ENCODE measurements at places on chromosomes 2 and 18.

DNA sequence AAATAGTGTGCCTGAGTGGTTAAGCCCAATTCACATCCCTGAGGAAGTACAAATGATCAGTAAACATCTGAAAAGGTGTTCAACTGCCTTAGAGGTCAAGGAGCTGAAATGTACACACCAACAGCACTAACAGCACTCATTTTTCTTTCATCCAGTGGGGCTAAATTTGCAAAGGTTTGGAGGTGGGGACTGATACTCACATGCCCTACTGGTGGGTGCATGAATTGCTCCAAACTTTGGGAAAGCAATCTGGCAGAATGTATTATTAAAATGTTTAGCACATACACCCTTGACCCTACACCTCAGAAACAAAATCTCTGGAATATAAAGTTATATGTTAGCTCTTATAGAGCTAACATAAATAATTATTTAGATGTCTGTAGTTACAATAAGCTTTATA, 19.0 kb upstream of the FAM178B start:
- DNase-seq = peak; percentile 6

- no peak for DNase-seq
Measured at GRCh38 chr2:211205836-211206235, 649.4 kb downstream of the CPS1 start.

DNA sequence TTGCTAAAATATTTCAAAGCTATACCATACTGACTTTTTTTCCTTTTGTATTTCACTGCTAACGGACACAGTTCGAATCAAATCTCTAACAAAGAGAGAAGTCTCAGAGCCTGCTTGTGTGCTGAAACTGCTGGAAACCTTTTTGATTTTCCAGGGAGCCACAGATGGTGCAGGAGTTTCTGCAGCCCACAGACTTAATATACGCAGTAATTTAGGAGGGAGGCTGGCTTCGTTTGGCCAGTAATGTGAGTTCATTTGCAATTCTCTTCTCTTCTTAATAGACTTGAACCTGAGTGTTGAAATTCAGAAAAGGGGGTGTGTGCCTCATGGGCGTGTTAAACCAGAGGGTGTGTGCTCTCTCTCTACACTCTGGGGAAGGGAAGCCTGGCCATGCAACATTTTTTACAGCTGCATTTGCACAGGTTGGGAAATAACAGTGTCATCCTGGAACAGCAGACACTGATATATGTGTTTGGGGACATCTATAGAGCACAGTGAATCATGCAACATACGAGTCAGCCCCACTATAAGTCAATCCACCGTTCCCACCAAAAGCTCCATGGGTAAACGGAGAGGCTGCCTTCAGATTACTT, 333.0 kb downstream of the CLIP4 start:
- no peak for DNase-seq

- DNase-seq = no peak
Measured at GRCh38 chr18:79510731-79511241, 115.1 kb downstream of the NFATC1 start.

- DNase-seq = no peak
Measured at GRCh38 chr18:80147037-80147417, 38.0 kb downstream of the ADNP2 start.

DNA sequence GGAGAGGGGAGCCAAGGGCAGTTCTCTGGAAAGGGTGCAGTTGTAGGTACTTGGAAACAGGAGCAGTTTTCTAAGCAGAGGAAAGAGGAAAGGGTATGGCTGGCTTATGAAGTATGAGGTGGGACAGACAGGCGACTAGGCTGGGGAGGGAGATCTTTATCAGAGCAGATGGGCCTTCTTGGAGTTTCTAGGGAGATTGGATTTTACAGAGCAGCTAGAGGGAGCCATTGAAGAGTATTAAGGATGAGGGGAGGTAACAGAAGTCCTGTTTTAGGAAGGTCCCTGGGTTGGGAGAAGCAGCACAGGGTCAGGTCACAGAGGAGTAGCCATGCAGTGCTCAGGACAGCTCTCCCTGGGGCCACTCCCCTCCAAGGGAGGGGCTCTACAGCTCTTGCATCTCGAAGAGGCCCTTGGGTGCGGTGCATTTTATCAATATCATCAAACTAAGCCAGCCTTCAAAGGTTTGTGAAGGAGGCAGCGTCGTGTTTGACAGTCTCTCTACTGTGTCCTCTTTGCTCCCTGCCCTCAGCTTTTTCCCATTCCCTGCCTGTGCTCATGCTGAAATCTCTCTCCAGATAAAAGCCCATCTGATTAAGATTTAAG, 154.3 kb downstream of the SETBP1 start:
- no peak for DNase-seq

GRCh38 chr2:134917888-134918525, 615 bp upstream of the CCNT2 start:
- DNase-seq = no peak

GRCh38 chr2:172926785-172927640, 148.6 kb upstream of the MAP3K20 start:
- no peak for DNase-seq

DNA sequence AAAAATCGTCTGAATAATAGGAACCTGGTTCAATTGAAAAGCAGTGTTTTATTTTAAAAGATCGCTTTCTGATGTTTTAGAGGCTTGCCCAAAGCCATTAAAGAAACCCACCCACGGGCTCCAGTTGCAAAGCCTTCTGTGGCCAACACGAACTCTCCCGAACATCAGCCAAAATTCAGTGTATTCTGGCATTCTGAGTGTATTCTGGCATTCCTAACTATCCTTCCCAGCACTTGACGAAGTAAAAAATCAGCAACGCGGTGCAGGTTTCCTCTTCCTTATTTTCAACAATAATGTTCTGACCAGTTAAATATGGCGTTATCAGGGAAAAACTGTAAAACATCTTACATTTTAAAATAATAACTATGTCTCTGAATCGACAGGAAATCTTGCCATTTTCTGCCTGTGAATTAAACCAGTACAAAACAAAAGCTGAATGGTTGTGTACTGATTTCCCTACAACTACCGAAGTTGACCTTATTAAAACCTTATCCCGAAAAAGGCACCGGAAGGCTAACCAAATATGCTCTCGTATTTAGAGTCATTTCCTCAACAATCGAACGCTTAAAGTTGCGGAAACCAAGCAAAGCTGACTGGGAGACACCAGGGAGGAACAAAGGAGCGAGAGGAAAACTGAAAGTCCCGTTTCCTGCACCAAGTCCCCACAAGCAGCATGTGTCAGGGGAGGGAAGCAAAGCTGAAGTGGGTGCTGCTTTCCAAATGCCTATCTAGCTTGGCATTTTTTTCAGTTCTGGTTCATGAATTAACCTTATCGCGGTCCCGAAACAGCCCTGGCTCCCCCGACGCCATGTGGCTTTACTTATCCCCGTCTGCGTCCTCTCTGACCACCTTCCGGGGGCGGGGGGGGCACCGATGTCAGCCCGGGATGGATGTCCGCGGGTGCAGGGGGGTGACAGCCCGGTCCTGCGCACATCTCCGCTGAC, 44.3 kb downstream of the ZNF516 start:
- no peak for DNase-seq

GRCh38 chr2:215338883-215339679, 27.2 kb downstream of the ATIC start:
- DNase-seq = no peak

DNA sequence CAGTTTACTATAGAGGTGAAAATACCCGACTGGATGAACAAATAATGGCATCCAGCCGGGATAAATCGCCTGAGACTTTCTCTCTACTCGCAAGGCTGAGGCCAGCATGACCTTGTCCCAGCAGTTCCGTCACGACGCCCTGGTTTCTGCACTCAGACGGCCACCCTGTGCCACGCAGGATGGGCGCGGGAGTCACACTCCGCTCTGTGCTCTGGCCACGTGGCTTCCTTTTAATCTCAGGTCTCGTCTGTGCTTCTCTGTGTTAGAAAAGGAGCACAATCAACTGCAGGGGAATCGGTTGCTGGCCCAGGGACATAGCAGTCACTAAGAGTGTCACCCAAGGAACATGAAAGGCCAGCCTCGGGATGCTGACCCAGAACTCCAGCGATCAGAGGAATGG, 194.7 kb upstream of the PXDN start:
- no peak for DNase-seq

DNA sequence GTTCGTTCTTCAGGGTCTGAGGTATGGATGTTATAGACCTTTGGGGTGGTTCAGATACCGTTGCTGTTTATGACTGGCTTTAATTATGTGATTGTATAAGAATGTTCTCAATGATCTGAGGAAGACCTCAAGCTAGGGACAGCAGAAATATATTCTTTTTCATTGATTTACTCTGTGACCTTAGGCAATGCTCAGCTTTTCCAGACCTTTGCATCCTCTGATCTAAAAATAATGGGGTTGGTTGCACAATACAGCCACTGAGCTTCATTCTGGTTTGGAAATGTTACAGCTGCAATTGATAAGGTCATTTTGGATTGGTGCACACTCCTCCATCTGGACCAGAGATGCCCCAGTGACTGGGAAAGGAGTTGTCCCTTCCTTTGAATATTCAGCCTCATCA, 17.2 kb upstream of the CABYR start:
- DNase-seq = no peak

DNA sequence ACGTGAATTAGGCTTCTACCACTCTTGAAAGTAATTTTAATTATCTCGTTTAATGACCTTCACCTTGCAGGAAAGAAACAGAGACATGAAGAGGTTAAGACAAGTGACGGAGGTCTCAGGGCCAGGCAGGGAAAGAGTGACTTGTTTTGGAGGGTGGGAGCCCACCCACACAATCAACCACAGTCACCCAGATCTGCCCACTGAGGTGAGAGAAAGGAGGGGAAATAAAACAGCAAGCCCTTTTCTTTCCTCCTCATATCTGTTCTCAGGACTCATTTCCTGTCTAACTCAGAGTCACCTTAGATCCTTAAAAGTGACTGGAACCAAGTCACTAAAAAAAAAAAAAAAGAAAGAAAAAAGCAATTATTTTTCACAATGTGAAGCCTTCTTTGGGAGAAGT, 26.8 kb downstream of the ATP8B1 start:
- DNase-seq = no peak

DNA sequence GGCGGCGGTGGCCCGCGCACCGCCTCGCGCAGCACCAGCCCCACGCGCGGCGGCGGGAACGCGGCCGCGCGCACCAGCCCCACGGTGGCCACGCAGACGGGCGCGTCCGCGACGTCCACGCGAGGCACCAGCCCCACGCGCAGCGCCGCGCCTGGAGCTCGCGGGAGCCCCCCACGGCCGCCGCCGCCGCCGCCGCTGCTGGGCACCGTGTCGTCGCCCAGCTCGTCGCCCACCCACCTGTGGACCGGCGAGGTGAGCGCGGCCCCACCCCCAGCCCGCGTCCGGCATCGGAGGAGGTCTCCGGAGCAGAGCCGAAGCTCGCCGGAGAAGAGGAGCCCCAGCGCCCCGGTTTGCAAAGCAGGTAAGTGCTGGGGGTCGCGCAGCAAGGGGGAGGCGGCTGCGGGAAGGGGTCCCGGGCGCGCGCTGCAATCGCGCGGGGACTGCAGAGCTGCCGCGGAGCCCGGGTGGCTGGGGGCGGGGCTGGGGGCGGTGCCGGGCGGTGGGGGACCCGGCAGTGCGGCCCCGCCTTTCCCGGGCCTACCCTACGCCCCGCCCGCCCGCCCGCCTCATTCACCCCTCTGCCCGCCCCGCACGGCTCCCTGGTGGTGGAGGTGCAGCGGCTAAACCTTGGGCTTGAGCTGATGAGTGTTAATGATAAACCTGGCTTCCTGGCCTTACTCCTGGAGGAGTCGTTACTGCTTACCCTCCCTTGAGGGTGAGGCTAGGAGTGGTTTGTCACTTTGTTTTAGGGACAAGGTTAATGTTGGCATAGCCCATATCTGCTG, 851 bp downstream of the FAM117B start:
- peak; percentile 85 for DNase-seq

DNA sequence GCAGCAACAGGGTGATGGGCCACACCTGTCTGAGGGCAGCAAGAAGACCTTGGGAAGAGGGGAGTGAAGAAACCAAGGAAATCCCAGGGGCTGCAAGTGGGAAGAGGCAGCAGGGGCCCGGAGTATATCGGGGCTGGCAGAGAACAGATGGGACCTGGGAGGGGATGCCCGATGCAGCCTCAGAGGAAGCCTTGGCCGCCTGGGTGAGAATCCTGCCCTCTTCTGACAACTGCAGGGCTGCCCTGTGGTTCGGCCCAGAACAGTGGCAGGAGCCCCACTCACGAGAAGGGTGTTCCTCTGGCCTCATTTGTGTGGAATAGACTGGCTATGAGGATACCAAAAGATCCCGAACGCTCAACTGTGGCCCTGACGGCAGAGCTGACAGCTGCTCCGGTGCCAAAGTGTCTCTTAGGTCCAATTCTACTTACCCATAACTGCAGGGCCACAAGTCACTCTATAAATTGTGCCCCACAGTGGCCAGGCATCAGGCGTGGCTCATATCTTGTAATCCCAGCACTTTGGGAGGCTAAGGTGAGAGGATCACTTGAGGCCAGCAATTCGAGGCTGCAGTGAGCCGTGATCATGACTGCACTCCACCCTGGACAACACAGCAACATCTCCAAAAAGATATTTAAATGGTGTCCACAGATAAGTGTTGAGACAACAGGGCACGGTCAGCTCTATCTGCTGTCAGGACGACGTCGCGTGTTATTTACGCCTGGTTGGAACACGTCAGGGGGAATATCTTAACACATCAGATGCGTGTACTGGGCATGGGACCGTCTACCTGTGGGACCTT, 23.6 kb upstream of the ID2 start:
- DNase-seq = no peak

DNA sequence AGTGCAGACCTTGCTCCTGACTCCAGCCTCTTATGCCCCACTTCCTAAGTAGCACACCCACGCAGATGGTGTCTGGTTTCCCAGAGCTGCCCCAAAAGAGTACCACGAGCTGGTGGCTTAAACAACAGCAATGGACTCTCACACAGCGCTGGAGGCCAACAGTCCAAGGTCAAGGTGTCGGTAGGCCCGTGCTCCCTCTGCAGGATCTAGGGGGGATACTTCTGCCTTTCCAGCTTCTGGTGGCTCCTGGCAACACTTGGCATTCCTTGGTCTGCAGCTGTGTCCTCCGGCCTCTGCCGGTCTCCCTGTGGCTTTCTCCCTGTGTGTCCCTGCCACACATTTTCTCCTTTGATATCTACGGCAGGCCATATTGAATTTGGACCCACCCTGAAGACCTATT, 99.0 kb downstream of the TSHZ1 start:
- no peak for DNase-seq

Data from CD4-positive, alpha-beta T cell treated with Interleukin-21 for 1 hour (primary cell).